ENCODE measurements at places on chromosomes 7 and 10.

DNA sequence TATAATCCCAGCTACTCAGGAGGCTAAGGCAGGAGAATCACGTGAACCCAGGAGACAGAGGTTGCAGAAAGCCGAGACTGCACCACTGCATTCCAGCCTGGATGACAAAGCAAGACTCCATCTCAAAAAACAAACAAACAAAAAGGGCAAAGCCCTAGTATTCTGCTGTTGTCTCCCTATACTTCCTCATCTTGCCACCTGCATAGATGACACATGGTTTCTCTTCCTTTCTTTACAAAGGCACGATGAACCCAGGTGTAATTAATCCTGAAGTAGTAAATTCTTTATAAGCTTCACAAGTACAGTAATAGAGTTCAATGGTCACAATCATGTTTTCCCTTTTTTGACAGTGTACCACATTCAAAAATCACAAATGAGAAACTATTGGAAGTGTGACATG lies 9.8 kb upstream of the ZNF727 start:
- no peak for DNase-seq

GRCh38 chr7:99050971-99051370 lies 92.9 kb downstream of the SMURF1 start:
- no peak for DNase-seq

DNA sequence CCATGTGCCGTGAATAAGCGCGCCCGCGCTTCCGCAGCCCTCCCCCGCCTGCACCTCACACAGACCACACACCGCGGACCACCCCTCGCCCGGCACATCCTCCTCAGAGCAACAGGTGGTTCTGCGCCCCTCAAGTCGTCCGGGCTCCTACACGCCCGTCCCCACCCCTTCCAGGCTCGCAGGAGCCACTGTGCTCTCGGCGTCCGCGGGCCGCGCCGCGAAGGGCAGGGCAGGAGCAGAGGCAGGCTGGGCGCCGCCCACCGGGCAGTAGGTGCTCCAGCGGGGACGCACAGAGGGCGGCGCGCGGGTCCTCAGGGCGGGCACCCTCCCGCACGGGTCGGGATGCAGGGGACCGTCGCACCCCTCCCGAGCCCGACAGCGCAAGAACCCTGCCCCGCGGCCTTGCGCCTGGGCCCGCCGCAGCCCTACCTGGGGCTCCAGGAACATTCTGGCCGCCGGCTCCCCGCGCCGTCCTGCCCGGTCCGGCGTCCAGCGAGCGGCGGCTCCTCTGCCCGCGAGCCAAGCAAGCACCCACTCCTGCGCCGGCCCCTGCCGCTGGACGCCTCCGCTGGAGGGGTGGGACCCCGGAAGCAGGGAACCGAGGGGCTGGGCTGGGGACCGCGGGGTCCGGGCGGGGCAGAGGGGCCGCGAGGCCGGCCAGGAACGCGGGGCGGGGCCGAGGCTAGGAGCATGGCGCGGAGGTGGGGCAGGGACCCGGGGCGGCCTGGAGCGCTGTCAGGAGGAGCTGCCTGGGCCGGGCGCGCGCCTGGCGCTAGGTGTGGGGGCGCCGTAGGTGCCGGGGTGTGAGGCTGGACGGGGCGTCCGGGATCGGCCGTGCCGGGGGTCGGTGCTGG lies 37.4 kb downstream of the RASGEF1A start:
- no peak for DNase-seq

DNA sequence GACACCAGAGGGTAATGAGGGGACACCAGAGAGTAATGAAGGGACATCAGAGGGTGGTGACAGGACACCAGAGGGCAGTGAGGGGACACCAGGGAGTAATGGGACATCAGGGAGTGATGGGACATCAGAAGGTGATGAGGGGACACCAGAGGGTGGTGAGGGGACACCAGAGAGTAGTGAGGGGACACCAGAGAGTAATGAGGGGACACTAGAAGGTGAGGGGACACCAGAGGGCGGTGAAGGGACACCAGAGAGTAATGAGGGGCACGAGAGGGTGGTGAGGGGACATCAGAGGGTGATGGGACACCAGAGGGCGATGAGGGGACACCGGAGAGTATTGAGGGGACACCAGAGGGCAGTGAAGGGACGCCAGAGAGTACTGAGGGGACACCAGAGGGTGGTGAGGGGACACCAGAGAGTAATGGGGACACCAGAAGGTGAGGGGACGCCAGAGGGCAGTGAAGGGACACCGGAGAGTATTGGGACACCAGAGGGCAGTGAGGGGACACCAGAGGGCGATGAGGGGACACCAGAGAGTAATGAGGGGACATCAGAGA lies 10.6 kb downstream of the NACAD start:
- no peak for DNase-seq
